DND-41 (cell line): ENCODE measurements at places on chromosomes 5 and 9.

GRCh38 chr5:26727916-26728315, 310.5 kb downstream of the CDH9 start:
- DNase-seq = no peak

GRCh38 chr5:133123297-133123696, 71.5 kb downstream of the HSPA4 start:
- no peak for DNase-seq

DNA sequence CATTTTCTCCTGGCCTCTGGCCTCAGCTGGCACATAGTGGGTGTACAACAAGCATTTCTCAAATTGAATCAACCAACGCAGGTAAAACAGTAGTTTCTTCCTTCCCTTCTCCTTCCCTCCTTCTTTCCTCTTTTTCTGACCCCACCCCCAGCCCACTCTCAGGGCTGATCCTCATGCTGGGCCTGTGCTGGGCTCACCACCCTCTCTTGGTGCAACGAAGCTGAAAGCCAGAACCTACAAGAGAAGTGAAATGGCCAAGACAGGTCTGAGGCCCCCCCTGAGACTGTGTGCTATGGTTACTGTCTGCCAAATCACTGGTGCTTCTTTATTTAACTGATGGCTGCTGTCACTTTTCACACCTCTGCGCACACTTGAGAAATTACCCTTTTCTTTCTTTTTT, 53.0 kb upstream of the BOD1 start:
- DNase-seq = no peak

DNA sequence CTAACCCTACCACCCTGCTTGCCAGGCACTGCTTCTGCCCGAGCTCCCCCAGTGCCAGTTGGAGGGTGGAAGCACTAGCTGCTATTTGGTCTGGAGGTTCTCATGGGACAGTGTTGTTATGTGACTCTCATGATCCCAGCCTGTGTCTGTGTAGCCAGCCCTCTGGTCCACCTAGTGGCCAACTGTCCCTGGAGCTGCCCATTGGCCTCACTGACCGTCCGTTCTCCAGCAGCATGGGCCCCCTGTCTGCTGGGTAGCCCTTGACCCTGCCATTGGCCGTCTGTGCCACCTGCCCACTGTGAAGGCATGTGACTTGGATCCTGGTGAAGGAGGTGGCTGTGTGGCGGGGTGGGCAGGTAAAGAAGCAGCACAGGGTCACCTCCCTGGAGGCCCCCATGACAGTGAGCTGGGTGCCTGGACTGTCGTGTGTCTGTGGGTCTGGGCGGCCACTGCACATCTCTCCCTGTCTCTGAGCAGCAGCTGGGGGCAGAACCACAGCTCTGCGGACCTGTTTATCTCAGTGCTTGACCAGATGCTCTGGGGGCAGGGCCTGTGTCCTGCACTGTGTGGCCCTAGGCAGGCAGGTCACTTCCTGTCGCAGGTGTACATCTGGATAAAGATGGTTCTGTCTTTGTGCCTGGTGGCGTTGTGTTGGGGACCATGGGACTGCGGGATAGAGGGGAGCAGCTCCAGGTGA, 11.4 kb downstream of the PHF2 start:
- peak; percentile 3 for DNase-seq

DNA sequence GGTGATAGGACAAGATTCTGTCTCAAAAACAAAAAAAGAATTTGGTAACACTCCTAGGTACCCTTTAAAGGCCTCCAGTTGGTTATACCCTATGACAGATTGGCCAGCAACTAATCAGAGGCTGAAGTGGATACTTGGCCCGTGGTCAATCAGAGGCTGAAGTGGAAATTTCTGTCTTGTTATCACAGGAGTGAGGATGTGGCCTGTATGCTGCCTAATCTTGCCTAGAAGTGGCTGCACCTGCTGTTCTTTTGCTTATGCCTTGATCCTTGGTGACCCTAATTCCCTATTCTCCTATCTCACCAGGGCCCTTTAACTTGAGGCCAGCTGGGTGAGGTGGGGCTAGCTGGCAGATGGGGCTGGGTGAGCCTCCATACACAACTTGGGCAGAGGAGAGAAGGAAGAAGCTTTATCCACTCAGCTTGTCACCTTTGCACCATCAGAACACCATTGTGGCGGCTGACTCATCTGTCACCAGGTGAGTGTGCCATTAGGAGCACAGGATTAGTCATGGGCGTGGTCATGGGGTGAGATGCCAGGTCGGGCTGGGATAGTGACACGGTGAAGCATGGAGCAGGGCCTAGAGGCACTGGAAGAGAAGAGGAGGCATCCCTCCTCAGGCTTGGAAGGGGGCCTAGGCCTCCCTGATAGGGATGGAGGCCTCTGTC, 41.5 kb downstream of the SAR1B start:
- no peak for DNase-seq

DNA sequence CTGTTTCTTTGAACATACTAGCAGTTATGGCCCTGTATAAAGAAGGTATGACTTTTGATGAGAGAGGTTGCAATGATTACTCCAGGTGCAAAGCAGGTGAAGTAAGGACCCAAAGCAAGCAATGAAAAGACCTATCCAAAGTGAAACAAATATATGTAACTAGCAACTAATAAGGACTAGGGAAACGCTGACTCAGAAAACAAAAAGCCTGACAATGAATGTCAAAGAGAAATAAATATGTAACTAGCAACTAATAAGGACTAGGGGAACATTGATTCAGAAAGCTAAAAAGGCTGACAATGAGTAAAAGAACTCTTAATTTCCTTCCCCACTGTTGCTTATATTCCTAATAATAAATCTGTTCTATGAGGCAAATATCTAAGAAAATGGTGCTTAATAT, 43.1 kb downstream of the HMGCR start:
- no peak for DNase-seq

- DNase-seq = no peak
Observed at GRCh38 chr9:16319646-16320045, 550.8 kb downstream of the BNC2 start.

GRCh38 chr9:114503009-114503408, 2.3 kb downstream of the WHRN start:
- no peak for DNase-seq

GRCh38 chr9:117300371-117301110, 114.3 kb downstream of the ASTN2 start:
- DNase-seq = no peak

- no peak for DNase-seq
Observed at GRCh38 chr9:108486831-108487230, 369.0 kb downstream of the ACTL7B start.

GRCh38 chr9:113630386-113631136, 167.0 kb downstream of the RGS3 start:
- no peak for DNase-seq

DNA sequence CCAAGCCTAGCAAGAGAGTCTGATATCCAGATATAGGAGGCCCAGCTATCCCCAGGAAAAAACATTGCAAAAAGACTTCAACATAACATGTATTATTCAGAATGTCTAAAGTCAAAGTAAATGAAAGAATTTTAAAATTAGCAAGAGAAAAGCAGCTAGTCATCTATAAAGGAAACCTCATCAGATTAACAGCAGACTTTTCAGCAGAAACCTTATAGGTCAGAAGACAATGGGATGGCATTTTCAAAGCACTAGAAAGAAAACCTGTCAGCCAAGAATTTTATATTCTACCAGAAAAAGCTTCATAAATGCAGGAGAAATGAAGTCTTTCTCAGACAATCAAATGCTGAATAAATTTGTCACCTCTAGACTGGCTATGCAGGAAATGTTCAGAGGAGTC, 9.9 kb downstream of the OR1L3 start:
- no peak for DNase-seq

DNA sequence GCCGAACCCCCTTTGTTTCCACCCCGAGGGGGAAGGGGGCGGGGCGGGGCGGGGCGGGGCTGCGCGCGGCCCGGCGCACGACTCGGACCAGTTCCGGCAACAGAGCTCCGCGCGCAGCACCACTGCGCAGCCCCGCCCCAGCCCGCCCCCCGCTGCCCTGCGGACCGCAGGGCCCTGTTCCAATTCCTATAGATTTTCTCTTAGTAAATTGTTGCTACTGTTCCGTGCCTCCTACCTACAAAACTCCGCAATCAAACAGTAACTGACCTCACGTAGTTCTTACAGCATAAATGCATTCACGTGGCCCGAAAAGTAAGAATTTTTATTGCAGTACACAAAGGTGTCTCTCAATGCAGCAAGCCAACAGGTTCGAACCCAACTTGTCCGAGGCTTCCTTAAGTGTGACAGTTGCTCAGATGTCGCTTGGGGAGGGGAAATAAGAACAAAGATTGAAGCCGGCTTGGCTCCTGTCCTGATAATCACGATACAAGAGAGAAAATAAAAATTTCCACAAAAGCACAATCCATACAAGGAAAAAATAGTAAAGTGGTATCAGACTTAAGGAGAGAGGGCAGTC, 1.2 kb upstream of the RNF38 start:
- no peak for DNase-seq

GRCh38 chr9:110157823-110158664, 49.9 kb downstream of the C9orf152 start:
- peak; percentile 46 for DNase-seq

DNA sequence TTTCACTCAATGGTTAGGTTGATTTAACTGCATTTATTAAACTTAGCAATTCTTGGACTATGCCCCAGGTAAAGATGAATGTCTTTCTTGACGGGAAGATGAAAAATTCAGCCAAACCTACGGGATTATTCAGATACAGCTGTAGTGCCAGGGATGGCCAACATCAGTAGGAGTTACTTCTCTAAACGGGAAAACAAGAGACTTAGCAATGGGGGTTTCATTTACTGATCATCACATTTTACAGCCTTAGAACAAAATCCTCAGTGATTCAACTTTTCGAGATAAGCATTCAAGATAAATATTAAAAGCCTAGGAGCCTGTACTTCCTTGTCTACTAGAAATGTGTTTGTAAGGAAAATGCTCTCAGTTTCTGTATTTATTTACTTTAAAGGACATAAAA, 46.1 kb downstream of the S1PR3 start:
- DNase-seq = no peak

- peak; percentile 4 for DNase-seq
Observed at GRCh38 chr5:134142052-134142451, 27.6 kb downstream of the TCF7 start.

- peak; percentile 86 for DNase-seq
Observed at GRCh38 chr5:158174918-158175851, 316.2 kb upstream of the CLINT1 start.

GRCh38 chr9:84694248-84694647, 24.7 kb downstream of the NTRK2 start:
- no peak for DNase-seq

- DNase-seq = no peak
Observed at GRCh38 chr9:27722866-27723265, 149.6 kb upstream of the C9orf72 start.

DNA sequence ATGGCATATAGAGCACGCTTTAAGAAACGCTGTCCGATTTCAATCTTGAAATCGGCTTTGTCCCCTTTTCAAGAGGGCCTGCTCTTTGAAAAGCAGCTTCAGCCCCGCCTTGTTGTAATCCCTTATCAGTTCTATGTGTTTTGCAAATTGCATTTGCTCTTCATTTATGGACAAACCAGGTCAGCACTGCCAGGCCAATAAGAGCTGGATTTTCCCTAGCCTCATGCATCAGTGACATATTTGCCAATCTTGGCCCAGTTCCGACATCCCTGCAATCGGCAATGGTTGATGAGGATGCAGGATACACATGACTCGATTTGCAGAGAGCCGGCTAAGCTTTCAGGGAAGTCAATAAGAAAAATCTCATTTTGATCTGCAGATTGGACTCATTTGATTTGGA, 529.1 kb upstream of the CLINT1 start:
- no peak for DNase-seq

- DNase-seq = no peak
Observed at GRCh38 chr5:109529520-109529919, 119.7 kb upstream of the PJA2 start.

GRCh38 chr5:95841914-95842812, 19.6 kb upstream of the GLRX start:
- DNase-seq = no peak

DNA sequence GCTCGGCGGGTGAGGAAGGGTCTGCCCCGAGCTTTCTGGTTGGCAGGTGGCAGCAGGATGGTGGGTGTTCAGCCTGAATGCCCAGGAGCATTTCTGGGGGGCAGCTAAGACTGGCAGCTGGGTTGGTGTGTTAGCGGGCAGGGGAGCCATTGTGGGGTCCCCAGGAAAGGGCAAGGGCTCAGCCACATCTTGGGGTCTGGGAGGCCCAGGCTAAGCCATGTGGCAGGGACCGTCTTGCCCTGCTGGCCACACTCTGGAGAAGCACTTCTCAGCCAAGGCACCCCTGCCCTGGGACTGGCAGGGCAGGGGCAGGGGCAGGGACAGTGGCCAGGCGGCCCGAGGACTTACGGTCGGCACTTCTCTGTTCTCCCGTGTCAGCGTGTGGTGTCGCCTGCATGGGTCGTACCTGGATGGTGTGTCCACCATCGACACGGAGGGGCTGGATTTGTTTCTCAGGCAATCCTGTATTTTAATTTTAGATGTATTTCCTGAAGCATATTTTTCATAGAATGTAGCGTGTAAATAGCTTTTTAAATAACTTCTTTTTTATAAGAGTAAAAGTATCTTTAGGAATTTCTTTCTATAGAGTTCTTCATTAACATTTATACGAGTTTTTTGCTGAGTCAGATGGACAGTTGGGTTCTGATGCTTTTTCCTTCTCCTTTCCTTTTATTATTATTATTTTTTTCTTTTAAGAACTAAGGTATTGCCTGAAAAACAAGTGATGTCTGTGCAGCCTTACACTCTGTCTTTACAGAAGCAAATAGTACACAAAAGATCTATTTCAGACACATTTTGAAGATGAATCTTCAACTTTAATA, 102.0 kb downstream of the PHF2 start:
- no peak for DNase-seq

DNA sequence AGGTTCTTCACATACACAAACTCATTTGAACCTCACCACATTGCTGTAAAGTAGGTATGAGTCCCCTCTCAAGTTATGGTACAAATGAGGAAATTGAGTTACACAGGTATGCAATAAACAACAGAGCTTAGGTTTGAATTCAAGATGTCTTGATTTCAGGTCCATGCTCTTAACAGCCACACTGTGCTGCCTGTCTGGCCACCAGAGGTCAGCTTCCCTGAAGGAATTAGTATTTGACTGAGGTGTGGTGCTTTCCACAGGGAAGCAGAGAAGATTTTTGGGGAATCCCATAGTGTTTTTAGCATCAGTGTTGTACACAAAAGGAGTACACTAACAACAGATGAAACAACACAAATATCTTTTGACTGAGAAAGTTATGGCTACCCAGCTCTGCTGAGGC, 94.4 kb upstream of the ITGA1 start:
- peak; percentile 38 for DNase-seq

DNA sequence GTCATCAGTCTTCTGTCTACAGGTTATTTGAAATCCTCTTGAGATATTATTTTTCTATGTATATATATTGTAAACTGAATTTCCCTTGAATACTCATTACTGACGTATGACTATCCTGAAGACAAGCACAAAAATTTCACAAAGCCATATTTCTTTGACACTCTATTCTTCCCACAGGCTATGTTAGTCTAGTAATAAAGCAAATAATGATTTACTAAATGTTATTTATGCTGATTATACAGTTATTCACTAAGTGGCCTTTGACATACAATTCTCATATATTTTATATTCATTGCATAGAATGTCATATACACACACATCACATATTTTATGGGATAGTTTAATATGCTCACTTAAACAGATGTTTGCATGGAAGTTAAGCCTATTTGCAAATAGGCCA, 793.0 kb upstream of the GRAMD2B start:
- no peak for DNase-seq
